ENCODE measurements at places on chromosomes 7 and 10. TPM values are rescaled to one million over a fixed set of nuclear protein-coding genes. Genes with fewer than 3 reads are reported as not detected.

RHOBTB1 gene
- 20.5 TPM for total RNA-seq

OR2A5 gene
- total RNA-seq = not detected

AKR1D1 gene
- total RNA-seq = not detected

MLXIPL gene
- 0.79 TPM for total RNA-seq

GRCh38 chr7:30922596-30922995 lies 10.9 kb downstream of the AQP1 start:
- no peak for DNase-seq

DNA sequence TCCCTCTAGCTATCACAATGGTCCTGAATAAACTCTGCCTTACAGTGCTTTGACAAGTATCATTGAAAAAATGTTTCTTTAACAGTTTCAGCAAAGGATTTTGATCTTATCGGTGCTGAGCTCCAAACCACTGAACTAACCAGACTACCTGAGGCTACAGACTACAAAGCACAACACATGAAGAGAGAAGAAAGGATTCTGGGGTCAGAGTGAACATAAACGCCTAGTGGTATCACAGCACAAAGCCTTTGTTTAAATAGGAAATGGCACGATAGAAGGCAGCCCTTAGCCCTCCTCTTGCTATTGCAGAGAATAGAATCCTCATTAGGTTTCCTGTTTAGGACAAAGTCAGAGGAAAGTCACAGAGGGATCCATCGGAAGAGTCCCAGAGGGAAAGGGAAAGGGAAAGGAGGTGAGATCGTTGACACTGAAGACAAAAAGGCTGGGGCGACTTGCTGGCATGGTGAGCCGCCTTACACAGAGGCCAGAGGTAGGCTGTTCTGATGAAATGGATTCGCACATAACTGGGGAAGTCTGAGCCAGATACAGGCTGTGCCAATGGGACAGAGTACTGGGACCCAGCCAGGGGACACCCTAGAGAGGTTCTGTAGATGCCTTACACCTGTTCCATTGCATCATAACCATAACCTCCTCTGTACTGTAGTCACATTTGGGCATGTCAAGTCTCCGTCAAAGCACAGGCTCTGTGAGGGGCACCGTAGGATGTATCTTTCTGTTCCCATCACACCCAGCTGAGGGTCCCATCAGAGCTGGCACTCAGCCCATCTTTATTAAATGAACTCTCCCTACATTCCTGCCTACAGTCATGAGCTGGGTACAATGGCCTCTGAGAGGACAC lies 71.5 kb downstream of the XPNPEP1 start:
- no peak for DNase-seq

- DNase-seq = peak; percentile 46
Observed at GRCh38 chr10:79270466-79271246, 76.6 kb upstream of the PPIF start.

DNA sequence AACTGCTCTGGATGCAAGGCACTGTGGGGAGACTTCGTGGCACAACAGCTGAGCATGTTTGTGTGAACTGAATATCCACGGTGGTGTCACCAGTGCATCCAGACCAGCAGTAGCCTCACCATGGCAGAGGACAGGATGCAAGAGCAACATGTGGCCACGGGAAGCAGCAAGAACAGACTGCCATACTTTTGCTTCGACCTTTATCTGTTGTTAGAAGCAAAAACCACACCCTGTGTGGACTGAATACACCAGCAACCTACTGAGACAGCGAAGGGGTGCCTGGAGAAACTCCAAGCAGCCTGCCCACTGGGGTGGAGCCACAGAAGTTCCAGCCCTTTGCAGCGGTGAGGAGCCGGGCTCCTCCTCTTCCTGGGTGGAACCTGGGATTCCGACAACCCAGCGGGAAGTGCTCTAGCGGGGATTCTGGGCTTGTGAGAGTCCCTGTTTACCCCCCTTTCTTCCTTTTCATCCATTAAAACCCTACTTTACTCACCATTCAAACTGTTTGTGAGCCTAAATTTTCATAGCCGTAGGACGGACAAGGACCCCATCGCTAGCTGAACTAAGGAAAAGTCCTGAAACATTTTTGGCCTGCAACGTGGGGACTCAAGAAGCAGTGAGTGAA lies 584.9 kb downstream of the GRM8 start:
- DNase-seq = no peak

GRCh38 chr7:144407266-144407931 lies 3.9 kb upstream of the NOBOX start:
- DNase-seq = no peak

GRCh38 chr10:119301397-119301796 lies 94.0 kb downstream of the GRK5 start:
- DNase-seq = no peak

DNA sequence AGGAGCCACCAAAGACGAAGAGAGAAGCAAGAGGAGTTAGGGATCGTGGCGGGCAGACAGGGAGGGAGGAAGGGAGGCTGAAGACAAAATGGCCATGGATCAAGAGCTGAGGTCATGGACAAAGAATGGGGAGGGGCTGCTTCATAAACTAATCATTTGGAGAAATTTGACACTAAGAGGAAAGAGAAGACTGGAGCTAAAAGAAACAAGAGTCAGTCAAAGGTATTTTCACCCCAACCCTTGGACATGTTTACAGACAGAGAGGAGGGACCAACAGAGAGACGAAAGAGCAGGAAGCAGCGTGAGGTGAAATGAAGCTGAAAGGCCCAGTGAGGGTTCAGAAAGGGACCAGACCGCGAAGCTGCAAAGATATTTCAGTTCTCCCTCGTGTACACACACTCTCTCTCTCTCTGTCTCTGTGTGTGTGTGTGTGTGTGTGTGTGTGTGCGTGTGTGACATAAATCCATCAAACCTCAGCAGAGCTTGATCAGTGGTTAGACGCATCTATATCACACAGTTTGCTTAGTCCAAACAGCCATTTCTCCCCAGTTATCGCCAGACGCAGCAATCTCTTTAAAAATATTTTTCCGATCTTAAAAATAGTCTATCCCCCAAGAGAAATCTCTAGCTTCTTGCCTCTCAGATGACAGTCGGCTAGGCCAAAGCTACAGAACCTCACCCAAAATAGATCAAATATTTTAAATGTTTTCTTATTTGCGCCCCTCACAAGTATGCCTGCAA lies 12.5 kb upstream of the CALD1 start:
- no peak for DNase-seq

DNA sequence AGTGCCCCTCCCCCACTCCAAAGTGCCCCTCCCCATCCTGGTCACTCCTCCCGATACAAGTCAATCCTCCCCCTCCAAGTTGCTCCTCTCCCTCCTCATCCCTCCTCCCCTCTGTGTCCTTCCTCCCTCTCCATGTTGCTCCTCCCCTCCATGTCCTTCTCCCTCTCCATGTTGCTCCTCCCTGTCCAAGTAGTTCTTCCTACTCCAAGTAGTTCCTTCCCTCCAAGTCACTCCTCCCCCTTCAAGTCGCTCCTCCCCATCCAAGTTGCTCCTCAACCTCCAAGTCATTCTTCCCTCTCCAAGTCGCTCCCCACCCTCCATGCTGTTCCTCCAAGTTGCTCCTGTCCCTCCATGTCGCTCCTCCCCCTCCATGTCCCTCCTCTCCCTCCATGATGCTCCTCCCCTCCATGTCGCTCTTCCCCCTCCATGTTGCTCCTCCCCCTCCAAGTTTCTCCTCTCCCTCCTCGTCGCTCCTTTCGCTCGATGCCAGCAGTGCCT lies 8.6 kb upstream of the WBP1L start:
- DNase-seq = no peak

DNA sequence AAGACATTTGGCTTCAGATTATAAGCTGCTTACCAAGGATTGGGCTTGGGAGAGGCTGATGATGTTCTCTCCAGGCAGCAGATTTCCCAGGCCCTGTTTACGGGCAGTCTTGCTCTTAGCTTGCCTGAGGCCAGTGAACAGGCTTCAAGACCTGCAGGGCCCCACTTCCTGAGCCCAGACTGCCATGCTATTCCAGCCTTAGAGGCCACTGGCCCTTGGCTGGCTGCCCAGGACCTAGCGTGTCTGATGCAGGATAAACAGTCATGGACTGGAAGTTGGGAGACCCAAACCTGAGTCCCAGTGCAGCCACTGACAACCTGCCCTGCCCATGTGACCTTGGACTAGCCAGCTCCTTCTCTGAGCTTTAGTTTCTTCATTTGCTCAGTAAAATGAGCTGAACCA lies 2.9 kb downstream of the PRXL2A start:
- no peak for DNase-seq

GRCh38 chr10:92809840-92810239 lies 38.5 kb upstream of the EXOC6 start:
- no peak for DNase-seq

DNA sequence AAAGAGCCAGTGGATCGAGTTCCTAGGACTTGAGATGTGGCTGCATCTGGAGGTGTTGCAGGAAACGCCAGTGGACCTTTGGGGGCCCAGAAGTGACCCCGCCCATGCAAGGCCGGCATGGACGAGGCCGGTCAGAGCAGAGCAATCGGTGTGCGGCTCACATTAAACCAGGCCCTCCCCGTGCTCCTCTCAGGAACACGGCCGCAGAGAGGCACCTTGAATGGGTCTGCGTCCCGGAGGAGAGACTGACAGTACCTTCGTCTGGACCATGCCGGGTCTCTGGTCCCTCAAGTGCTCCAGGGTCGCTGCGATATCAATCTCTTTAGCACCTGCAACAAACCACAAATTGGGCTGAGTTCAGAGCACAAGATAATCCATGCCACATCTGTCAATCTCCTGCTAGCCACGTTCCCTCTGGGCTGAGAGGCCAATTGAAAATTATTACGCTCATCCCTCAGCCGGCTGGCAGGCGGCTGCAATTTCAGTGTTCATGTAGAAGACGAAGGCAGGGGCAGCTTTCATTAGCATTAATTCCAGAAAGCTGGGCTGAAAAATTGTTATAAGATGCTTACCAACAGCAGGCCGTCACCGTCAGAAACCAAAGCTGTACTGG lies 212.0 kb downstream of the DNAJB6 start:
- no peak for DNase-seq

- no peak for DNase-seq
Observed at GRCh38 chr7:73851410-73852338, 9.3 kb upstream of the TMEM270 start.

GRCh38 chr7:39238234-39238869 lies 260.6 kb downstream of the POU6F2 start:
- no peak for DNase-seq

DNA sequence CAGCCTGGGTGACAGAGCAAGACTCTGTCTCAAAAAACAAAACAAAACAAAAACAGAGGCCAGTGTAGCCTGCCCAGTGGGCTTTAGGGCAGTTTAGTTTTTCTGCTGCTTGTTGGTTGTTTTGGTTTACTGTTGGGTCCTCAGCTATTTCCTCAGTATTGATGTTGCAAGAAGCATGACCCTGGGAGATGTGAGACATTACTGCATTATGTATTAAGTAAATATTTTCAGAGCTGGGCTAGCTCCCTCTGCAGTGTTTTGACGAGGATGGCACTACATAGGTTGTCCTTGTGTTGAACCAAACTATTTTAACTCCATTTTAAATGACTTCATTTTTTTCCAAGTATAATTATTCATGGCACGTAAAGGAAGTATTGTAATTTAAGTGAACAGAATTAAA lies 4.8 kb downstream of the AKAP9 start:
- no peak for DNase-seq

- no peak for DNase-seq
Observed at GRCh38 chr7:53656881-53657280, 621.4 kb downstream of the POM121L12 start.

GRCh38 chr7:104900525-104901239 lies 113.3 kb upstream of the KMT2E start:
- DNase-seq = no peak

GRCh38 chr7:3310884-3311283 lies 9.8 kb downstream of the SDK1 start:
- no peak for DNase-seq

- no peak for DNase-seq
Observed at GRCh38 chr7:2224491-2224928, 8.2 kb downstream of the MAD1L1 start.

- DNase-seq = peak; percentile 63
Observed at GRCh38 chr7:129635300-129636029, 23.9 kb downstream of the NRF1 start.

GRCh38 chr7:107957436-107957835 lies 45.5 kb downstream of the LAMB1 start:
- no peak for DNase-seq

GRCh38 chr10:5953676-5954075 lies 23.7 kb downstream of the IL15RA start:
- DNase-seq = no peak

DNA sequence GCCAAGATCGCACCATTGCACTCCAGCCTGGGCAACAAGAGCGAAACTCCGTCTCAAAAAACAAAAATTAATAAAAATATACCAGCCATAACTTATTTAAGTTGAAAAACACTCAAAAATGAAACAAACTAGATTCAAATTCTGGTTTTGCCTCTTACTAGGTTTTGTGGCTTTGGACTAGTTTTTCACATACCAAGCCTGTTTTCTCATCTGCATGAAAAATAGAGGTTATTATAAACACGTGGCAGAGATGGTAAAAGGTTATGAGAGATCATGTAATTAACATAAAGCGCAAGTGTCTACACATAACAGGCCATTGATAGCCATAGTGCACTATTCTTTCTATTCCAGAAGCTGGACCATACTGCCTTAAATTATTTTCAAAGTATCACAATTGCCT lies 35.5 kb upstream of the CABCOCO1 start:
- no peak for DNase-seq

GRCh38 chr10:114870486-114870885 lies 48.9 kb downstream of the FHIP2A start:
- DNase-seq = no peak

DNA sequence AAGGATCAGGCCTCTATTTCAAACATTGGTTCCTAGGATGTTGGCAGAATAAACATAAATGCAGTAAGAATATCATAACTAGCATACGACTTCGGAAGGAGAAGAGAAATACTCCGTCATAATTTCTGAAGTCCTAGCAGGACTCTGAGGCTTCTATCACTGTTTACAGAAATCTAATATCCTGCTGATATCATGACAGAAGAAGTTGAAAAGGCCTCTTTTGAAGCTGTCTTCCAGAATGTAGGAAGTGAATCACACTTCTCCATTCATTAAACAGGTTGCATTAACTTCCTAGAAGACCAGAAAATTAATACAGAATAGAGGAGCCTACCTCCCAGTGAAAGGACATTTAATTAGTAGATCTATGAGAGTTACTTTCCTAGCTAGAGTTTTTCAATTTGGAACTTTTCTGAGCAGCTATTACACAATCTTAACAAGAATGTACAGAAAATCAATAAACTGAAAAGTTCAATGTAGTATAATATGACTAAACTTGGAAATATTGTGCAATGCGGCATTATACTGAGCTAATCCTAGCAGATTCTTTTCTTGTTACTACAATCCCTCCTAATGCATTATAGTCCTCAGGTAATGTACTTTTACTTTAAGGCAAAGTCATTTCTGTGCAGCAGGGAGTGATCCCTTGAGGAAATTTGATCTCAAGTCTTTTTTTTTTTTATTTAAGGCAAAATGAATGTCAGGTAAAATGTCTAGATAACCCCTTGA lies 622.6 kb upstream of the CELF2 start:
- DNase-seq = no peak

GRCh38 chr7:20218279-20218678 lies 1.1 kb upstream of the MACC1 start:
- no peak for DNase-seq
